Nucleus accumbens (tissue), 56 donors: ENCODE measurements at places on chromosomes 4 and X.

DNA sequence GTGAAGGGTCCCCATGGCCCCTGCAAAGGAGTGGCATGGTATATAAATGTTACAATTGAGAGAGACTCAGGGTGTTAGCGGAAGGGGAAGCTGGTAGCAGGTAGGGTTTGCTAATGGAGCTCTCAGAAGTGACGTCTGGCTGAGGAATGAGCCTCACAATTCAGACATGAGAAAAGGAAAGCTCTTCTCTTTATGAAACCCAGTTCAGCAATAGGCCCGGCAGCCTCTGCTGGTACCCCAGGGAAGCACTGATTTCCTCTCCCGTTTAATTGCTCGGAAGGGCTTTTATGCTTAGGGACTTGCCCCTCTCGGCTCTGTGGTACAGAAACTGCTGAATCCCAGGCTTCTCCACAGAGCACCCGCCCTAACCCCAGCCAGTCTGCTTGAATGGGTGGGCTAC is 19.4 kb upstream of the AFAP1 start:
- no peak for DNase-seq

DNA sequence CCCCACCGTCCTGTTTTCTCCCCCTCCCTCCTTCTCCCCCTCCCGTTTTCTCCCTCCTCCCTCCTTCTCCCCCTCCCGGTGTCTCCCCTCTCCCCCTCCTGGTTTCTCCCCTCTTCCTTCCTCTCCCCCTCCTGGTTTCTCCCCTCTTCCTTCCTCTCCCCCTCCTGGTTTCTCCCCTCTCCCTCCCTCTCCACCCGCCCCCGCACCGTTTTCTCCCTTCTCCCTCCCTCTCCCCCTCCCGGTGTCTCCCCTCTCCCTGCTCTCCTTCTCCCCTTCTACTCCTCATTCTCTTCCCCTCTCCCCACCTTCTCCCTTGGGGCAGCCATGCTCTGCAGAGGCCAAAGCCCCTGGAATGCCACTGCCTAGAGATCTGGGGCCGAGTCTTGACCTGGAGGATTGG is 12.2 kb downstream of the SH3TC1 start:
- no peak for DNase-seq

DNA sequence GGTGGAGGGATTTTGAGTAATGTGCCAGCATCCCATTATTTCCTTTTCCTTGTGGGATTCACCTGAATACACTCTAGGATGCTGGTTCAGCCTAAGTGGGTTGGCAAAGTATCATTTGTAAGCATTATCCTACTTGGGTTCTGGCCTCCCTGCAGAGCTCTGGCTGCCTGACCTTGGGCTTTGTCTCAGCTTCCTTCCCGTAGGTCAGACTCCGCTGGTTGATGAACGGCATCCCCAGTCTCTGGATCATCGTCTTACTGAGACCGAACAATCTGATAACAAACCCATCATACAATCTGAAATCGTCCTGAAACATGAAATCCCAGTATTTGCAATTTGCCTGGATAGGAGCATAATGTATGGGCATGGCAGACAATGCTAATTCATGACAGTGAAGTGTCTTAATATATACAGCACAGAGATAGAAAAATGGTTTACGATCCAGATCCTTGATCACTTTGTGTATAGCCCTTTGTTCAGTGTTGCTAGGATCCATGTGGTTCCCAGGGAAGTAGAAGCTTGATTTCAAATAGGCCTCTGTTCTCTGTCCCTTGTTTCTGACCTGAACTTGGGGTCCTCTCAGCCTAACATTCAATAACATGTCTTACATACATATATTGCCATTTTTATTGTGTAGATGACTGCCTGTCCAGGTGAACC is 5.5 kb downstream of the MID2 start:
- no peak for DNase-seq

- DNase-seq: no peak
Measured at GRCh38 chr4:44651425-44651824, at the start of gene YIPF7. TSS of gene YIPF7 (minus strand) at chr4:44651625. CDS start at chr4:44650100, 1,525 bp downstream.

- DNase-seq: no peak
Measured at GRCh38 chr4:2305766-2306501, 44.0 kb upstream of the MXD4 start.
